ENCODE measurements at places on chromosomes 7 and 10. TPM values are rescaled to one million over a fixed set of nuclear protein-coding genes. Genes with fewer than 3 reads are reported as not detected.

GRCh38 chr7:116653646-116654045, 18.4 kb upstream of the MET start:
- H3K4me1 ChIP-seq, result peaks cover 19% of the 10 kb centered on the region
- no peaks in the 10 kb centered on the region for H3K36me3 ChIP-seq
- H3K4me3 ChIP-seq, result no peak overlapping the region
- DNase-seq, result no peak

GRCh38 chr7:134406431-134406830, 52.5 kb downstream of the AKR1B1 start:
- DNase-seq, result no peak
- H3K4me1 ChIP-seq, result peaks cover 9% of the 10 kb centered on the region
- no peaks in the 10 kb centered on the region for H3K27me3 ChIP-seq
- no peaks in the 10 kb centered on the region for H3K36me3 ChIP-seq
- H3K4me3 ChIP-seq, result no peak overlapping the region
- no peak overlapping the region for H3K27ac ChIP-seq

DNA sequence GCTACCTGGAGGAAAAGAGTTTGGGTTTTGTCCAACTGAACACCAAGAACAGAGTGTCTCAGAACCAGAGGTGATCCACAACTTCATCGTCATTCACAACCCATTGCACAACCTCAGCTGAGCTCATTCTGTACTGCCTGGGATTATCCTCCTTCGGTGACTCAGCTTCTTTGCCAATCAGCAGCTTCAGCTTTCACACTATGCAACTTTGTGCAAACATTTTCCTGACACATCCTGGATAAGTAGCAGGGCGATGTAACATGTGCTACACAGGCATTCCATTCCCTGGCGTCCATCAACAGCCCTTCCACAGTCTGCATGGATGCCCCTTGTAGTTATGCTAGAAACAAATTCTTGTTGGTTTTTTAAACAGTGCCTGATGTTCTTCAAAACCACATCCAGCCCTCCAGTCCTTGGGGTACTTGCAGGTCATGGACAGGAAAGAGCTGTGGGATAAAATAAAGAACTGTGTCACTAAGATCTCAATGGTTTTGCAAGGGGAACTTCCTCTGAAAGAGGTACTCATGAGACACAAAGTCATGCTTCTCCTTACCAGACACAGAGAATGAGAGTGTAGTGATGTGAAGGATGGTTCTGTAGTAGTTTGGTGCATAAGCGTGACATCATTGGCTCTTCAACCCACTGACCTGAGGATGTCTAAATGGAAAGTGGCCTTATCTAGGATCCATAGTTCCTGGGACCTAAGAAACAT, 478.5 kb downstream of the KIF20B start:
- no peaks in the 10 kb centered on the region for H3K27me3 ChIP-seq
- no peaks in the 10 kb centered on the region for H3K4me1 ChIP-seq
- H3K27ac ChIP-seq, result no peak overlapping the region
- H3K4me3 ChIP-seq, result no peak overlapping the region
- H3K36me3 ChIP-seq, result no peaks in the 10 kb centered on the region

Gene ADK
- 66.6 TPM for total RNA-seq

Gene CCDC146
- total RNA-seq, result 8.8 TPM

Gene CDHR3
- total RNA-seq, result 4.0 TPM

All from Calu3 (cell line).